ENCODE measurements at places on chromosomes 5 and 9.
A peak's percentile ranks its signal among the peaks of the same experiment; 100 is the strongest.

GRCh38 chr5:35678661-35679060 is 61.0 kb downstream of the SPEF2 start:
- DNase-seq, result no peak

DNA sequence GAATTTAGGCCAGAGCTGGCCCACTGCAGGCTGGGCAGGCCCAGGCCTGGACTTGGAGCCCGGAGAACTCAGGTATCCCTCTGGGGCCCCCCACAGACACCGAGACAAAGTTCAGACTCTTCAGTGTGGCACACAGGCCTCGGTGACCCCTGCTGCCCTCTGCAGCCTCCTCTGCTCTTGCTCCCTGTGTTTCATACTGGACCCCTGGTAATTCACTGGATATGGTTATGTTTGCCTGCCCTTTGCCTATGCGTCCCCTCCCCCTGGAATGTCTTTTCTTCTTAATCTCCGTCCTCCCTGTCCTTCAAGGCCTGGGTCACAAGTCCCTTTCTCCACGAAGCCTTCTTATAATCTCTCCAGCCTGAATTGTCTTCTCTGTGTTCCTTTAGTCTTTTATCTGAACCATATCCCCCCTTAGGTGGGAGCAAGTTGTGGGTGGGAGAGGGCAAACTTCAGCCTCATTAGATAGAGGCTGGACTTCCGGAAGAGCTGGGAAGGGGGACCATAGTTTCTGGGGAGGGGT is 30.1 kb downstream of the GSN start:
- DNase-seq, result peak; percentile 60

DNA sequence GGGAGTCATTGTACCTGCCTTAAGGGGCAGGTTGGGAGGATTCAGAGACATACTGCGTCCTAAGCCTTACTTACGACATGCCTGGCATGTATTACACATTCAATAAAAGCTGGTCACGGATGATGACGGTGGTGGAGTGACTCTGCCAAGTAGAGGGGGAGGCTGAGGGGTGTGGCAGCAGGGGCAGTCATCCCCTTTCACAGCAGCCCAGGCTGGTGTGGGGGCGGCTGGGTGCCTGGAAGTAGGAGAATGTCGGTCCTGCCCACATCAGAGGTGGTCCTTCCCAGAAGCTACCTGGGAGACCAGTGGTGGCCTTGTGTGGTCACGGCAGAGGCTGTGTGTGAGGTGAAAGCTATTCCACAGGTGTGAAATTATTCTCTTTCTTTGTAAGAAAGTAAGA is 8.9 kb downstream of the ZBTB34 start:
- DNase-seq, result peak; percentile 29

- DNase-seq, result no peak
Measured at GRCh38 chr5:178284996-178285395, 52.4 kb upstream of the PHYKPL start.

GRCh38 chr5:127517110-127517479 is 345 bp upstream of the PRRC1 start:
- no peak for DNase-seq

All from ecto neural progenitor cell (in vitro differentiated cells).